Liver (tissue), 10 donors: ENCODE measurements at places on chromosomes 4 and X. TPM values are rescaled to one million over a fixed set of nuclear protein-coding genes. Genes with fewer than 3 reads are reported as not detected.

DNA sequence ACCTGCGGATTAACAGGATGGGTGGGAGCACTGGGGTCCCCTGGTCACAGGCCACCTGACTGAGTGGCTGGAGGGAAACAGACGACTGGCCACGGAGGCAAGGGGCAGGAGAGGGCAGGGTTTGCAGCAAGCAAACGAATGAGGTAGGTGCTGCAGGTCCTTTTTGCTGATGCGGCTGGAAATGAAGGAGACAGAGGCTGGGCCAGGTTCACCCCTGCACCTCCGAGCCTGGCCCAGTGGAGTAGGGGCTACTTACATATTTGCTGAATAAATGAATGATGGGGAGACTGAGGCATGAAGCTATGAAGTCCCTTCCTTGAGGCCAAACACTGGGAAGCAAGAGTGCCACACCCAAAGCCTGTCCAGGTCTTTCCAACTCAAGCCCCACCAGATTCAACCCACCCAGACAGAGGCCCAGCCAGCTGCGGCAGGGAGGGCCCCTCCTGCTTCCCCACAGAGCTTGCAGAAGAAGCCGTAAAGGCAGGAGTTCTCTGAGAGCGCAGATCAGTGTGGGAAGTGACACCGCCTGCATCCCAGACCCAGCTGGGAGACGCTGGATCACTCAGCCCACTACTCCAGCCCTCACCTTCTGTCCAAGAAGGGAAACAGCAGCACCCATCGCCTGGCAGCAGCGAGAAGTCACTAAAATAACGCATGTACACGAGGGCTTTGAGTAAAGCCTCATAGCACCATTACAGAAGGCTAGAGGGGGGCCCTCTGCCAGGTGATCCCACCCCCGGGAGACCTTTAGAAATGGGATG is 36.1 kb upstream of the C4orf50 start:
- H3K36me3 ChIP-seq = no peaks in the 10 kb centered on the region
- DNase-seq = no peak
- no peak overlapping the region for H3K27ac ChIP-seq

DNA sequence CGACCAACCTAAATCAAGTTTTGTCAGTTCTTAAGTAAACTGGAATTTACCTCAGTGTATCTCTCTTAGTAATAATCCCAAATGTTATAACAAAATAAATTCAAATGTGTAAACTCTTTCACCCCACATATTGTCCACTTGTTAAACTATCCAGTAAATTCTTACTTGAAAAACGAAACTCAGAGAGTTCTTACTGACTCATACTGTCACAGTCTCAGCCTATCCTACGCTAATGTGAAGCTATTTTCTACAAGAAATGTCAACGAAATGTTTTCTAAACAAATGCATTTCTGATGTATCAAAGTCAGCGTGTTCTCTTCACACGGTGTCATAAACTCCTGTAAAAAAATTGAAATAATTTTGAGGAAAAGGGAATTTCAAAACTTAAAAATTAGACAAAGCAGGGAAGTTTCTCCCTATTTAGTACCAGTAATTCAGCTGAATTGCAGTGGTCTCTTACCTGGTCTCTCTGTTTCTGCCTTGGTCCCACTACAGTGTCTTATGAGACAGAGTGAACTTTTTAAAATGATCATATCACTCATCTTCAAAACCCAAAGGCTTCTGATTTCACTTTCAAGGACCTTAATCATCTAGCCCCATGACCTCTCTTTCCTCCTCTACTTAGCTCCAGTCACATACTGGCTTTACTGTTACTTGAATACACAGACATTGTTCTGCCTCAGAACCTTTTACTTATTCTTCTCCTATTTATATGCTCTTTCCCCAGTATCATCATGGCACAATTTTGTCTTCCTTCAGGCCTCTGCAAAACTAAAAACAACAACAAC is 63.3 kb downstream of the DCAF8L1 start:
- H3K36me3 ChIP-seq = no peaks in the 10 kb centered on the region
- no peaks in the 10 kb centered on the region for H3K27me3 ChIP-seq
- H3K27ac ChIP-seq = no peak overlapping the region
- no peak overlapping the region for H3K4me3 ChIP-seq
- no peak for DNase-seq

GRCh38 chr4:18021720-18022571 is at the start of gene LCORL:
TSS of gene LCORL (minus strand) at chr4:18021755. CDS start at chr4:18021751, 4 bp downstream.
- peak within 1 kb of the TSS; percentile 78 for H3K4me3 ChIP-seq
- peak within 1 kb of the TSS; percentile 92 for H3K27ac ChIP-seq
- no peaks in the 10 kb centered on the region for H3K36me3 ChIP-seq
- no peaks in the 10 kb centered on the region for H3K27me3 ChIP-seq
- peaks cover 9% of the 10 kb centered on the region for H3K4me1 ChIP-seq

DNA sequence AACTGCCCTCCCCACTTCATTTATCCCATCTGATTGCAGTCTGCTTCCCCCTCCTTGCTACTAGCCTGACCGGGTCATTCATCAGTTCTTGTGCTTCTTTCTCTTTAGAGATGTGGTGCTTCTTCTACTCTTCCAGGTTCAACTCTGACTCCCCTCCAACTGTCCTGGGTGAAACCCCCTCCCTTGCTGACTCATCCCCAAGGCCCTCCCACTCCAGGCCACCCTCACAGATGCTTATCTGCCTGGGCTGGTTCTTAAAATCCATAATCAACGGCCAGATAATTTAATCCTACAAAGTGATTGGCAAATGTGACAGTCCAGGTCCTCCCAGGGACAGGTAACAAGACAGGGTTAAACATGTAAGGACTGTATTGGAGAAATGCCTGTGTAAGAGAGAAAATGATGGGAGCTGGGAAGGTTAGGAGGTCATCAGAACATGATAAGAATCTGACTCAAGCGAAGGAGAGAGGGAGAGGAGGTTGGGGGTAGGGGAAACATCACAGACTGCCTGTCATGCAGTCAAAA is 182.8 kb upstream of the C1QTNF7 start:
- H3K4me1 ChIP-seq = no peaks in the 10 kb centered on the region
- DNase-seq = no peak
- H3K4me3 ChIP-seq = no peak overlapping the region
- no peak overlapping the region for H3K27ac ChIP-seq

DNA sequence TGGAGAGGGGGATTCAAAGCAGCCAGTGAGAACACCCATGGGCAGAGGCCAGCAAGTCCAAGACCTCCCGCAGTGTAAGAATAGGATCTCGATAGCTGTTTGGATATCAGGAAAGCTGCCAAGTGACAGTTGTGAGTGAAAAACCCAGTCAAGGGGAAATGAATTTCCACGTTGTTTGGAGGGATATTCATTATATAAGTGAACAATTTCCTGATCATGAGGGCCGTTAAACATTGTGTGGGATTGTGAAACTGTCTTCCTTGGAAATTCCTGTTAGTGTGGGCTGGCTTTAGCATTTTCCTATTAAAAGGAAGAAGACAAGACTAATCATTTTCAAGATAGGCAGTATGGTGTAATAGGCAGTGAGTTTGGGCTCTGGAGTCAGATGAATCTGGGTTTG is 15.0 kb downstream of the CLDN2 start:
- no peak for DNase-seq
- H3K27me3 ChIP-seq = no peaks in the 10 kb centered on the region
- peak overlapping the region; percentile 23 for H3K27ac ChIP-seq

GRCh38 chrX:107470198-107470597 is 20.7 kb downstream of the FRMPD3 start:
- no peaks in the 10 kb centered on the region for H3K27me3 ChIP-seq
- H3K36me3 ChIP-seq = no peaks in the 10 kb centered on the region
- DNase-seq = no peak

DNA sequence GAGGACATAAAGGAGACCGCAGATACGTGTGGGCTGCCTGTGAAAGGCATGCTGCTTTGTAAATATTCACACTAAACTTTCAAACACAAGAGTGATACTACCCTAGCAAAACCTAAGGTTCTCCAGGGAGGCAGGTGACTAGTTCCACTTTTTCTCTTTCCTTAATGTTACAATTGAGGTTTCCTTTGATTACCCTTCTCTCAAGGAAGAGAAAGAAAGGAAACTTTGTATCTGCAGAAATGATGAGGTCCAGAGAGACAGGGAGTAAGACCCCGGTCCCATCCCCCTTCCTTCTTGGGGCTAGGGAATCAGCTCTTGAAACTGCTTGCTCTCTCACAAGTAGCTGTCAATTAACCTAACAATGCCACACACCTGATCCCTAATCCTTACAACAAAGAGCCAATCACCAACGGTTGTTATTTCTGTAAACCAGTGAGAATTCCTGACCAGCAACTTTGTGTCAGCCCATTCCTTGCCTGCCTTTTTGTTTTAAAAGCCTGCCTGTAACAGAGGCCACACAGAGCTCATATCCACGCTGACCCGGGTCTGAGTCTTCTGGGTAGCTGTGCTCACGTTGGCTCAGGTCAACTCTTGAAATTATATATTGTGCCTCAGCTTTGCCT is 754.8 kb upstream of the FRG1 start:
- DNase-seq = no peak
- no peak overlapping the region for H3K27ac ChIP-seq
- H3K4me3 ChIP-seq = no peak overlapping the region
- no peaks in the 10 kb centered on the region for H3K36me3 ChIP-seq

DNA sequence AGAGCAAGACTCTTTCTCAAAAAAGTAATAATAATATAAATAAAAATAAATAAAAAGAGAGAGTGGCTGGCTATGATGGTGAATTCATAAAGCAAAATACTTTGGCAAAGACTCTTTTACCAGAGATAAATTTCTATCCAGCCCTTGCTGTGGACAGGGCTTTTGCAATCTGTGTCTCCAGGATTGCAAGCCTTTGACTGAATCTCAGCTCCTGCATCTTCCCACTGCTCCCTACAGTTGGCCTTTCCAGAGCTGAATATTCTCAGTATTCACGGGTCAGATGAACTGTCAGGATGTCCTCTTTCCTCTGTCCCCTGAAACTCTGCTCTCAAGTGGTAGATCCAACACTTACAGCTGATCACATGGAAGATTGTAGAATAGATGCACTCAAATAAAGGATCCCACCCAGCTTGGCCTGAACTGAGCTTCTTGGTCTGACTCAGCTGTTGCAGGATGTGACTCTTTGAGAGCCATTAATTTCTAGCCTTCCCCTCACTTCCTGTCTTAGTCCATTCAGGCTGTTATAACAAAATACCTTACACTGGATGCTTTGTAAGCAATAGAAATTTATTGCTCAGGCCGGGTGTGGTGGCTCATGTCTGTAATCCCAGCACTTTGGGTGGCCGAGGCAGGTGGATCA is 123.4 kb upstream of the GUCY1A1 start:
- DNase-seq = no peak
- no peaks in the 10 kb centered on the region for H3K4me1 ChIP-seq
- no peak overlapping the region for H3K27ac ChIP-seq

GRCh38 chrX:48897157-48897624 is 377 bp downstream of the TIMM17B start:
- peak overlapping the region; percentile 85 for H3K4me3 ChIP-seq
- no peaks in the 10 kb centered on the region for H3K27me3 ChIP-seq
- H3K36me3 ChIP-seq = peaks cover 2% of the 10 kb centered on the region
- DNase-seq = peak; percentile 74

- peaks cover 12% of the 10 kb centered on the region for H3K27me3 ChIP-seq
- no peak within 1 kb of the TSS for H3K27ac ChIP-seq
- peak within 1 kb of the TSS; percentile 48 for H3K4me3 ChIP-seq
- H3K4me1 ChIP-seq = peaks cover 10% of the 10 kb centered on the region
- DNase-seq = no peak
Observed at GRCh38 chr4:17781300-17782287, at the start of gene FAM184B. TSS of gene FAM184B (minus strand) at chr4:17781621. CDS start at chr4:17781299, 322 bp downstream.

- H3K36me3 ChIP-seq = no peaks in the 10 kb centered on the region
- peak overlapping the region; percentile 52 for H3K4me3 ChIP-seq
- no peaks in the 10 kb centered on the region for H3K27me3 ChIP-seq
- no peak for DNase-seq
- H3K27ac ChIP-seq = peak overlapping the region; percentile 53
Observed at GRCh38 chr4:148447681-148448080, 5.5 kb upstream of the NR3C2 start.

DNA sequence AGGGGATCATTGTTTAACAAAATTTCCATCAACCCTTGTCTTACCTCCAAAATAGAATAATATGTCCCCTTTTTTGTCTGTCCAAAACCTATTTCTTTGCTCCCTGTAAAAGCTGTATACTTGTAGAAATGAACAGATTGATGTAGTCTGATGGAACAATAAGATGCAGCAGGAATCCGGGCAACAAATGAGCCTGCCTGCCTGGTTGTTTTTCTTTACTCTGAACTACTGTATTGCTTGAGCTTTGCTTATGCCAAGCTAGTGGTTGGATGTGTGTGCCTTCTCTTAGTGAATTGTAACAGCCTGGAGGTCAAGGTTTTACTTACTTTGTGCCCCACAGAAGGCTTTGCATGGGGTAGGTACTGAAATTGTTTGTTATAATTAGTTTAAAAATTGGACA is 116.2 kb upstream of the TLL1 start:
- H3K36me3 ChIP-seq = no peaks in the 10 kb centered on the region
- H3K4me1 ChIP-seq = no peaks in the 10 kb centered on the region
- H3K27ac ChIP-seq = no peak overlapping the region
- no peak overlapping the region for H3K4me3 ChIP-seq
- no peak for DNase-seq
- no peaks in the 10 kb centered on the region for H3K27me3 ChIP-seq

DNA sequence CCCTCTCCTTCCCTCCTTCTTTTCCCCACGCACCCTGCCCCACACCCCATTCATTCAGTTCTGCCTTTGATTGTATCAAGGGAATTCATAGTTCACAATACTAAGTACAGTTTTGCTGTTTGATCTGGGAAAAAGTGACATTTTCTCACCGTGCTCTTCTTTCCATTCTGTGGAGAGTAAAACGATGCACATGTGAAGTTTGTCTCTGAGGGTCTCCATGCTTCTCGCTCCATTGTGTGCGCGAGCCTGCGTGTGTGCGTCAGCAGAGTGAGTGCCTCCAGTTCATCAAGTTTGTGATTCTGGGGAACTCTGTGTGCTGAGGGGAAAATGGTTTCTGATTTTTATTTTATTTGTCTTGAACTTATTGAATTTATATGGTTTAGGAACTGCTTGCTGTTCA is 1.9 kb downstream of the STK26 start:
- H3K27me3 ChIP-seq = no peaks in the 10 kb centered on the region
- H3K4me3 ChIP-seq = no peak overlapping the region
- peaks cover 10% of the 10 kb centered on the region for H3K4me1 ChIP-seq
- H3K36me3 ChIP-seq = no peaks in the 10 kb centered on the region
- DNase-seq = no peak
- H3K27ac ChIP-seq = no peak overlapping the region

GNRHR gene
- polyA plus RNA-seq = not detected

ADH1A gene
- polyA plus RNA-seq = 554 TPM

IL1RAPL1 gene
- polyA plus RNA-seq = not detected

IL2RG gene
- polyA plus RNA-seq = 3.6 TPM

CPE gene
- polyA plus RNA-seq = 5.4 TPM

CD38 gene
- 4.5 TPM for polyA plus RNA-seq

POLN gene
- 0.44 TPM for polyA plus RNA-seq

STK26 gene
- polyA plus RNA-seq = 3.4 TPM

LUZP4 gene
- polyA plus RNA-seq = not detected

MAPK10 gene
- 2.3 TPM for polyA plus RNA-seq

GABRG1 gene
- not detected for polyA plus RNA-seq

CXorf49 gene
- polyA plus RNA-seq = not detected

MAGEA2 gene
- polyA plus RNA-seq = not detected

NAA11 gene
- polyA plus RNA-seq = not detected

SLC9A7 gene
- polyA plus RNA-seq = 3.6 TPM

RAB33A gene
- 0.13 TPM for polyA plus RNA-seq

UGT2B15 gene
- polyA plus RNA-seq = 80.8 TPM

TLR1 gene
- 2.7 TPM for polyA plus RNA-seq

CA5B gene
- 0.55 TPM for polyA plus RNA-seq

TCEAL6 gene
- polyA plus RNA-seq = not detected
